HT1080 (cell line): ENCODE measurements at places on chromosomes 3 and 15. TPM values are rescaled to one million over a fixed set of nuclear protein-coding genes. Genes with fewer than 3 reads are reported as not detected.

- DNase-seq = no peak
These were observed 24.7 kb upstream of the UBE2E1 start for GRCh38 chr3:23781051-23781450.

DNA sequence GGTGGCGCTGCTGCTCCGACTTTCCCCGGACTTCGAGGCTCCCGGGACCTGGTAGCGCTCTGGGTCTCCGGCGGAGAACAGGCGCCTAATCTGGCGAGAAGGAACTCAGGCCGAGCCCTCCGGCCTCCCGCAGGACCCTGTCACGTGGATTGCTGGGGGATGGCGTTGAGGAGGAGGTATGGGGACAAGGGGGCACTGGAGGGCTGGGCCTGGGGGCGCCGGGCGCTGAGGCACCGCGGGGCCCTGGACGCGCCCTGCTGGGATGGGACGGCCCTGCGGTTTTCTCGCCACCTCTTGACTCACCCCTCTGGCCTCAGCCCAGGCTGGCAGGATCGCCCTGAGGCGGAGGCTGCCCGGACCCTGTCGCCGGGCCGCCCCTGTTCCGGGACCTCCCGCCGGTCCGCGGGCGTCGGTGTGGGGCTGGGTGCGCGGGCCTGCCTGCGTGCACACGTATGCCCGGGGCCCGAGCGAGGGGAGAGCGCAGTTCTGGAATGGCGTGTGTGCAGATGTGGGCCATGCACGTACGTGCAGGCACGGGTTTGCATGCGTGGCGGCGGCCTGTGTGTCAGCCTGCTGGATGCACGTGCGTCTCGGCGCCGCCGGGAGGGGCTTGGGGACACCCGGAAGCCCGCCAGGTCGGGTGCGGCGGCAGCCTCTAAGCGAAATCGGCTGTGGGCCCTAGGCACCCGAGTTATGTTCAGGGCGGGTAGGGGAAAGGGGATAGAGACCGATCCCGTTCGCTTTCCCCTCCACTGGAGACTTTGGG is 752 bp downstream of the C15orf39 start:
- DNase-seq = peak; percentile 73

GRCh38 chr3:127637546-127637945 is 8.6 kb downstream of the PODXL2 start:
- DNase-seq = peak; percentile 71

ZMYND10 gene
- 1.4 and 2.8 TPM in 2 replicates for total RNA-seq
